Ovary (tissue), 10 donors: ENCODE measurements at places on chromosomes 16 and 17. TPM values are rescaled to one million over a fixed set of nuclear protein-coding genes. Genes with fewer than 3 reads are reported as not detected.

- H3K27ac ChIP-seq: no peak overlapping the region
- no peaks in the 10 kb centered on the region for H3K27me3 ChIP-seq
- H3K36me3 ChIP-seq: no peaks in the 10 kb centered on the region
- H3K4me1 ChIP-seq: peaks cover 3% of the 10 kb centered on the region
- DNase-seq: no peak
These were observed 25.3 kb downstream of the UBE2O start for GRCh38 chr17:76427501-76428231.

DNA sequence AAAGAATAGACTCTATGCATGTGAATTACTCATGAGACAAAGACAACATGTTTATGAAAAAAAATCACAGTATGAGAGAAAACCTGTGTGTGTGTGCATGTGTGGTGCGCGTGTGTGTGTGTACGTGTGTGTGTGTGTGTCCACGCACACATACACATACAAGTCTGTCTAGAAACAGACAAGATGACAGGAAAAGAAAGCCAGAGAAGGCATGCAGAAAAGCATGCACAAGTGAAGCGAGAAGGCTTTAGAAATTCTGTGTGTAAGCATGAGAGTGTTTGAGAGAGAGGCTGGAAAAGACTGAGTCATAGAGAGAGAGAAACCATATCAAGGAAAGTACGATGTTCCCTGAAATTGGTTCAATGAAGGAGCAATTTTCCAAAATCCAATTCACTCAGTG lies 566.4 kb upstream of the C16orf82 start:
- no peak for DNase-seq
- no peak overlapping the region for H3K27ac ChIP-seq
- H3K27me3 ChIP-seq: no peaks in the 10 kb centered on the region
- H3K36me3 ChIP-seq: no peaks in the 10 kb centered on the region
- H3K4me3 ChIP-seq: no peak overlapping the region

DNA sequence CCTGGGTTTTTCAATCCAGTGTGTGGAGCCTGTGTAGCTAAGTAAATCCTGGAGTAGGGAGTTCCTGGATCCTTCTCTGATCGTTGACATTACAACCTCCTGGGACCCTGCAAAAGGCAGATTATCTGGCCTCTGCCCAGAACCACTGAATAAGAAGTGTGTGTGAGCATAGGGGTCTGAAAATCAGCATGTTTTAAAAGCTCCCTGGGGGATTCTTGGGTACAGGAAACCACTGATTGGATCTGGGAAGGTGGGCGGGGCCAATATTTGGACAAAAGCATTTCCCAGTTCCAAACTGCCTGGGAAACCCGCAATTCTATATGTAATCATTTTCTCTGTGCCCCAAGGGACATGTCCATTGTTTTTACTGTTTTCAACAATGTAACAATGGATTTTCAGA lies 27.2 kb upstream of the BEAN1 start:
- peaks cover 2% of the 10 kb centered on the region for H3K4me1 ChIP-seq
- no peak overlapping the region for H3K4me3 ChIP-seq
- H3K36me3 ChIP-seq: no peaks in the 10 kb centered on the region

- H3K4me3 ChIP-seq: no peak overlapping the region
- H3K27ac ChIP-seq: no peak overlapping the region
- H3K27me3 ChIP-seq: no peaks in the 10 kb centered on the region
- no peak for DNase-seq
- H3K36me3 ChIP-seq: no peaks in the 10 kb centered on the region
These were observed 269.6 kb upstream of the RPL38 start for GRCh38 chr17:73933871-73934270.

The NUP93 gene
- total RNA-seq: 41.7 TPM
